T-helper 17 cell (primary cell): ENCODE measurements at places on chromosomes 4 and X. TPM values are rescaled to one million over a fixed set of nuclear protein-coding genes. Genes with fewer than 3 reads are reported as not detected.

DNA sequence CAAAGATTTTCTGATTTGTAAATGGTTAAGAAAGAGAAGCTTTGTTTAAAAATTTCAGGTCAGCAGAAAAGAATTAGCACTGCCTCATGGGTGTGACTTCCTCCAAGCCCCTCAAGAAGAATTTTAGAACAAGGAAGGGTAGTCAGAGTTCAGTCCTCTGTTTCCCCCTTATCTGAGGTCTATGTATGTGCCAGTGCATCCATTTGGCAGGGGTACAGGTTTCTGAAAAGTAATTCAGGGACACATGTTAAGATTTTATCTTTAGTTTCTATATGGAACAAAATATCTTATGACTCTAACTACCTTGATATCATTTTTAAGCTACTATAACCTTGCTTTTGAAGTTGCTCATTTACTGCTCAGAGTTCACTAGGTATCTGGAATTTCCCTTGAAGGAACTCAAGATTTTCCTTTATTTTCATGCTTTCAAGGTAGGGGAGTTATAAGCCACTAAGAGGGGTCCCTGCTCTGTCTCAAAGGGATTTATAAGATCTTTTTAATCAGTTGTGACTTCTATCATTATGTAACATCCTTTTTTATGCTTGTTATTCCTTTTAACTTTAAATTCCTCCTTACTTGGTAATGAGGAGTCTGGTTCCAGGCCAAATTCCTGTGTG, 24.4 kb upstream of the PLK4 start:
- no peak overlapping the region for H3K27ac ChIP-seq
- H3K4me3 ChIP-seq, result no peak overlapping the region
- no peaks in the 10 kb centered on the region for H3K27me3 ChIP-seq

GRCh38 chr4:127660284-127660885, 27.6 kb downstream of the INTU start:
- no peak overlapping the region for H3K27ac ChIP-seq
- H3K27me3 ChIP-seq, result peaks cover 4% of the 10 kb centered on the region
- no peak overlapping the region for H3K4me3 ChIP-seq
- H3K4me1 ChIP-seq, result no peaks in the 10 kb centered on the region

DNA sequence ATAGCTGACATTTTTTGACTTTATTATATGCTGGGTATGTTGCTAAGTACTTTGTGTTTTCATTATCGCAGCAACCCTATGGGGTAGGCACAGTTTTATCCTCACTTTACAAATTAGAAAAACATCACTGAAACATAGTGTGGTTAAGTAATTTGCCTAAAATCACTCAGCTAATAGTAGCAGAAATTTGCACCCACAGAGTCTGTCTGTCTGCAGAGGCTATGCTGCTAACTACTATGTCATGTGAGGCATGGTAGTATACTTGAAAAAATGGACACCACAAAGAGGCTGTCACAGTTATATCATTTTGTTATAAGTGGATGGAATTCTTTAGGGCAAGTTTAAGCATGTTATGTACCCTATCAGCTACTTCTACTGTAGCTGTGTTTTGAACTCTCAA, 69.0 kb downstream of the STAG2 start:
- DNase-seq, result no peak
- no peak overlapping the region for H3K4me3 ChIP-seq
- H3K27me3 ChIP-seq, result no peaks in the 10 kb centered on the region
- peaks cover 3% of the 10 kb centered on the region for H3K4me1 ChIP-seq

- H3K27ac ChIP-seq, result peak overlapping the region; percentile 11
- H3K4me3 ChIP-seq, result no peak overlapping the region
Observed at GRCh38 chr4:6071959-6072720, 53.9 kb upstream of the C4orf50 start.

DNA sequence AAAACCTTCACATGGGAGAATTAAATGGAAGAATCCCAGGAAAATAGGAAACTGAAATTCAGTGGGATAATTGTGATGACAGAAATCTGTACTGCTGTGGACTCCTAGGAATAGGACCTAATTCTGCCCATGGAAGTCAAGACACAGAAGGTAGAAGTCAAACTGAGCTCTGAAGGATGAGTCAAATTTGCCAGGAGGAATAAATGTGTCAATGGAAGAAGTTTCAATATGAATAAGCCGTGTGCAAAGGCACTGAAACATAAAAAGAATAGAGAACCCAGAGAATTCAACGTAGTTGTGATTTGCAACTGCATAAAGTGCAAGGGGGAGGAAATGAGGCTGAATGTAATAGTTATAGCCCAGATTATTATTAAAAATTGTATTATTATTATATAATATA, 11.6 kb downstream of the ENAM start:
- H3K4me3 ChIP-seq, result peak overlapping the region; percentile 41
- H3K36me3 ChIP-seq, result no peaks in the 10 kb centered on the region
- no peak for DNase-seq
- peaks cover 15% of the 10 kb centered on the region for H3K27me3 ChIP-seq
- no peak overlapping the region for H3K27ac ChIP-seq

- no peak overlapping the region for H3K4me3 ChIP-seq
- H3K27ac ChIP-seq, result no peak overlapping the region
- H3K4me1 ChIP-seq, result no peaks in the 10 kb centered on the region
- no peak for DNase-seq
- H3K27me3 ChIP-seq, result no peaks in the 10 kb centered on the region
- no peaks in the 10 kb centered on the region for H3K36me3 ChIP-seq
Observed at GRCh38 chrX:31702222-31702621, 630.4 kb upstream of the FTHL17 start.

DNA sequence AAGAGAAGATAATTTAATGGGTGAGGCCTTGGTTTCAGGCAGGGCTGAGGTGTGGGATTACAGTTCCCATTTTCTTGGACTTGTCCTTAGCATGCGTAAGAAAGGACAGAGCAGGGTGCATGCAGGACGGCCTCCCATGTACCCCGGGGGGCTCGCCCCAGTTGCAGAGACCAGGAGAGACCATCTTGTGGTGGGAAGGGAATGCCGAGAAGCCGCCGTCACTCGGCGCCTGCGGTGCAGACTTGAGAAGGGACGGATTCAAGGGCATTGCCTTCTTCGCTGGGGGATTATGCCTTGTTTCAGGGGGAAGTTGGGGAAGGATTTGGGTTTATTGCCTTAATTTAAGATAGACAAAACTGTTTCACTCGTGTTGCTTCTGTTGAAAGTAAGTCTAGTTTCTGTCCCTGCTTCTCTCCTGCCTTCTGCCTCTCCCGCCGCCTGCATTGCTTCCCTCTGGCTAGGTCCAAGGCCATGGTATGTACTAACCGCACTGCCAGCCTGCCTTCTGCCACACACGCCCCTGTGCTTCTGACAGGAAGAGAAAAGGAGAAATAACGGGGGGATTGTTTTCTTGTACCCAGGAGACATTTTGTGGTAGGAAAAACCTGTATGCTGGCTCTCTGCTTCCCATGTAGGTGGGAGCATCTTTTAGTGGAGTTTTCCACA, 175.9 kb downstream of the DCLK2 start:
- peak overlapping the region; percentile 73 for H3K27ac ChIP-seq
- peak overlapping the region; percentile 33 for H3K4me3 ChIP-seq
- H3K4me1 ChIP-seq, result peaks cover 2% of the 10 kb centered on the region
- no peaks in the 10 kb centered on the region for H3K36me3 ChIP-seq

DNA sequence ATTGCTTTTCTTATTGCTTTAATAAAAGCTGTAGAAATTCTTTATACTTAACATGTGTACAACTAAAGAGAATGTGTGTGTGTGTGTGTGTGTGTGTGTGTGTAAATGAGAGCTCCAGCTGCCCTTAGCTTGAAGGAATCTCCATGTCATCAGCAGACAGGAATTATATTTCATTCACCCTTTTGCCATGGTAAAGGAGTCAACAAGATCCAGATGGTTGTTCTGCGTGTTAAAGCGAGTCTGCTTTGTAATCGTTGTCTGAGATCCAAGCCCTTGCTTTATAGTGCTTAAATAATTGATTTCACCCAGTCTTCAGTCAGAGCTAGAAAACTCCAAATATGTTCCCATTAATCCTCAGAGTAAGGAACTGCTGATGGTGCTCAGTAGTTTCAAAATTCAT, 285.5 kb downstream of the PDGFC start:
- DNase-seq, result no peak
- H3K36me3 ChIP-seq, result no peaks in the 10 kb centered on the region
- H3K4me1 ChIP-seq, result no peaks in the 10 kb centered on the region
- no peak overlapping the region for H3K27ac ChIP-seq

DNA sequence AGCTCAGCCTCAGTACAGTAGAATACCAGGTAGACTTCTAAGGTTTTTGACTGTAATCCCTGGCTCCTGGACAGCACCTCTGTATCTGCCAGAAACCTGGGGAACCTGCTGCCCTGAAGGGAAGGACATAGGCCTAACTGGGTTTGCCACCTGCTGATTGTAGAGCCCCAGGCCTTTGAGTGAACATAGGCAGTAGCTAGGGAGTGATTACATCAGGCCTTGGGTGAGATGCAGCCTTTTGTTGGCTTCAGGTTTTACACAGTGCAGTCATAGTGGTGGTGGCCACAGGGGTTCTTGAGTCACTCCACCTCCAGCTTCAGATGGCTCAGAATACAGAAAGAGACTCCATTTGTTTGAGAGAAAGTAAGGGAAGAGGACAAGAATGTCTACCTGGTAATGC, 19.3 kb downstream of the IQCM start:
- H3K36me3 ChIP-seq, result no peaks in the 10 kb centered on the region
- no peaks in the 10 kb centered on the region for H3K27me3 ChIP-seq
- H3K4me3 ChIP-seq, result no peak overlapping the region
- H3K27ac ChIP-seq, result no peak overlapping the region
- no peak for DNase-seq

DNA sequence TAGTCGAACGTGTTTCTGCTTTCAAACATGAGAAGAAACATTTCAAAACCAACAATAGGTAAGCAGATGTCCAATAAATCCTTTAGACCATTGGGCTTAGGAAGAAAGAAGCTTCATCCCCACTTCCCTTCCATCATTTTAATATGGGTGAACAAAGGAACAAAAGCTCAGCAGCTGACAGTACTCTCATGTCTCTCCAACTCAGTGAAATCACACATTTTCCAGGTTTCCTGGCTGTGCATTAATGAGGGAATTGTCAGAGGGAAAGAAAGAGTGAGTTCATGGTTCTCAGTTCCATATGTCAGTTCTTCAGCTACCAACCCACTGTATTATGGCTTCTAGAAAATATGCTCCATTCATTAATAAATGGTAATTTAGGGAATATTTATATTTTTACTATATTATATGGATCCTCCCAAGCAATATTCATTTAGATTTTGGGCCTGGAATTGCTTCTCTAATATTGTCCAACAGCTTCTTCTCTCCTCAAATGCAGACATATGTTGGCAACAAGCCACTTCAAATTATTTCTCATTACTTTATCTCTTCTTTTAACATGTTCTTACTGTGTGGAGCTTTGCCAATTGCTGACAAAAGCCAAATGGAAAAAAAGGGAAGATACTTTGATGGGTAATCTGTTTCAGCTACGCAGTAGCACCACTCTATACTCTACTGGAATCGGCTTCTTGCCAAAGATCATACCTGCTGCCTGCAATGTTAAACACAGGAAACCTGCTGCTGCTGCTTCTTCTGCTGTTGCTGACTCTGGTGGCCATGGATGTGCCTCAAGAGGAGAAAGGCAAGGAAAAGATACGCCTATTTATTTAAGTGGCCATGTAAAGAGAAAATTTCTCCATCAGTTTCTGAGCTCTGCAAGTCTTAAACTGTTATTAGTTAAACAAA, 1757.6 kb downstream of the ARAP2 start:
- H3K27ac ChIP-seq, result no peak overlapping the region
- no peak for DNase-seq
- no peak overlapping the region for H3K4me3 ChIP-seq
- no peaks in the 10 kb centered on the region for H3K27me3 ChIP-seq
- H3K4me1 ChIP-seq, result no peaks in the 10 kb centered on the region
- no peaks in the 10 kb centered on the region for H3K36me3 ChIP-seq

DNA sequence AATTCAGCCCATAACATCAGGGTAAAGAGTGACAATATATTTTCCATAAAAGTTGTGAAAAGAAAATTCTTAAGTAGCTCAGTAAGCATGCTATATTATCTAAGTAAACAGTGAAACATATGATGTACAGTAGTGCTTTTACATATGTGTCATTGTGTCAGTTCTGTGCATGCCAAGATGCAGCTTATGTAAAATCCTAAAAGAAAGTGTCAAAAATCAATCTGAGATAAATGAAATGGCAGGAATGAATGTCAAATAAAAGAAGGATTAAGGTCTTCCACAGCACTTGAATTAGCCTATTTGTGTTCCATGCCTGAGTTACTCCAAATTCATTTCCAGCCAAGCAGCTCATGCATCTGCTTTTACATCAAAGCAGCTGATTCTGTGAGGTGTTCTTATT, 452.7 kb upstream of the HS3ST1 start:
- H3K4me1 ChIP-seq, result no peaks in the 10 kb centered on the region
- no peaks in the 10 kb centered on the region for H3K36me3 ChIP-seq
- no peaks in the 10 kb centered on the region for H3K27me3 ChIP-seq
- no peak for DNase-seq
- H3K4me3 ChIP-seq, result no peak overlapping the region
- no peak overlapping the region for H3K27ac ChIP-seq

- H3K4me3 ChIP-seq, result no peak overlapping the region
- no peaks in the 10 kb centered on the region for H3K36me3 ChIP-seq
- peaks cover 23% of the 10 kb centered on the region for H3K27me3 ChIP-seq
- no peak overlapping the region for H3K27ac ChIP-seq
- peaks cover 2% of the 10 kb centered on the region for H3K4me1 ChIP-seq
- no peak for DNase-seq
Observed at GRCh38 chr4:68249434-68249833, 3.9 kb upstream of the TMPRSS11B start.

- H3K27ac ChIP-seq, result no peak overlapping the region
- no peaks in the 10 kb centered on the region for H3K36me3 ChIP-seq
- peaks cover 1% of the 10 kb centered on the region for H3K27me3 ChIP-seq
- DNase-seq, result no peak
- H3K4me3 ChIP-seq, result no peak overlapping the region
Observed at GRCh38 chr4:56648021-56648823, 32.9 kb downstream of the HOPX start.

DNA sequence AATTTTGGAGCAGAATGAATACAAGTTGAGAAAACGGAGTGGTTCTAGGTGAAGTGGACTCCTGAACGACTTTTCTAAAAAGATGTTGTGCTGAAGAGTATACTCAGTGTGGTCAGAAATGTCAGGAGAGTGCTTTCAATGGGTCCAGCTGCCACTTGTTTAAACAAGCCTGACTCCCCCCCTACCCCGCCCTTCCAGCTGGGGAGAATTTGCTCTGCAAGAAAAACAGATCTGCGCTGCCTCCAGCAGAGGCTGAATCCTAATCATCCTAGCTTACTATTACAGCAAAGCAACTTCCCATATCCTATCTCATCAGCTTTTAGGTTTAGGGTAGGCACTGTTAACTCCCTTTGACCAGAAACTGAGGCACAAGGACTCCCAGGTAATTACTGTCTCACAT, 1.9 kb downstream of the MAP3K15 start:
- H3K36me3 ChIP-seq, result no peaks in the 10 kb centered on the region
- H3K4me1 ChIP-seq, result no peaks in the 10 kb centered on the region
- no peak for DNase-seq
- H3K4me3 ChIP-seq, result no peak overlapping the region

- DNase-seq, result no peak
- peaks cover 24% of the 10 kb centered on the region for H3K4me1 ChIP-seq
- H3K27me3 ChIP-seq, result no peaks in the 10 kb centered on the region
- peak overlapping the region; percentile 91 for H3K27ac ChIP-seq
Observed at GRCh38 chr4:52659722-52660261, 691 bp upstream of the USP46 start.

NR0B1 gene
- not detected for total RNA-seq

ATP8A1 gene
- total RNA-seq, result 43.3 TPM

IL2RG gene
- total RNA-seq, result 347 TPM

SYN1 gene
- 1.1 TPM for total RNA-seq

LONRF3 gene
- 17.0 TPM for total RNA-seq
